ENCODE measurements at places on chromosomes 1 and 21. TPM values are rescaled to one million over a fixed set of nuclear protein-coding genes. Genes with fewer than 3 reads are reported as not detected.
A peak's percentile ranks its signal among the peaks of the same experiment; 100 is the strongest.

- peak; percentile 85 for DNase-seq
Measured at GRCh38 chr1:159960721-159961381, 6.8 kb upstream of the SLAMF9 start.

USH2A gene
- total RNA-seq: not detected

- peak; percentile 13 for DNase-seq
Measured at GRCh38 chr1:236451796-236452373, 57.8 kb downstream of the EDARADD start.

CYP4Z1 gene
- not detected for total RNA-seq

NIPAL3 gene
- total RNA-seq: 43.7 TPM

HES4 gene
- total RNA-seq: 379 TPM

BRDT gene
- total RNA-seq: not detected

DNA sequence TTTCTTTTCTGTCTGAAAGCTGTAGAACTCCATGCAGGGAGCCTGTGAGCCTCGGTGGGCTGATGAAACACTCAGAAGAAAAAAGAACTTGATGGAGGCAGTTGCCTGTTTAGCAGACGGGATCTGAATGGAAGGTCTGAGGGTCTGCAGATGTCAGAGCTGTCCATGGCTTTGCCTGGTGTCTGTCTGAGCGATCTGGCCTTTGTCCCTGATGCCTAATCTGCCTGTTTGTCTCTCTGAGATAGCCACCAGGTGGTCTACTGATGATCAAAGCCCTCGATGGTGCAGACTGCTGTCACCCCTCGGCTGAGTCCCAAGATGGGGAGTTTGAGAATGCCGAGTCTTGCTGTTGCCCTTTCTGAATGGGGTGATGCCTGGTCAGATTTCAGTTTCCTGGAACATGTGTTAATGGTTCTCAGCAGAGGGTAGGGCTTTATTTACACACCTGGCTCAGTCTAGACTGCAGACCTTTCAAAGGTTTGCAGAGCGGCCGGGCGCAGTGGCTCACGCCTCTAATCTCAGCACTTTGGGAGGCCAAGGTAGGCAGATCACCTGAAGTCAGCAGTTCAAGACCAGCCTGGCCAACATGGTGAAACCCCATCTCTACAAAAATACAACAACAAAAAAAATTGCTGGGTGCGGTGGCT, 90.4 kb downstream of the KIF26B start:
- no peak for DNase-seq

GRCh38 chr21:29368906-29369305, 70.2 kb downstream of the BACH1 start:
- DNase-seq: no peak

DNA sequence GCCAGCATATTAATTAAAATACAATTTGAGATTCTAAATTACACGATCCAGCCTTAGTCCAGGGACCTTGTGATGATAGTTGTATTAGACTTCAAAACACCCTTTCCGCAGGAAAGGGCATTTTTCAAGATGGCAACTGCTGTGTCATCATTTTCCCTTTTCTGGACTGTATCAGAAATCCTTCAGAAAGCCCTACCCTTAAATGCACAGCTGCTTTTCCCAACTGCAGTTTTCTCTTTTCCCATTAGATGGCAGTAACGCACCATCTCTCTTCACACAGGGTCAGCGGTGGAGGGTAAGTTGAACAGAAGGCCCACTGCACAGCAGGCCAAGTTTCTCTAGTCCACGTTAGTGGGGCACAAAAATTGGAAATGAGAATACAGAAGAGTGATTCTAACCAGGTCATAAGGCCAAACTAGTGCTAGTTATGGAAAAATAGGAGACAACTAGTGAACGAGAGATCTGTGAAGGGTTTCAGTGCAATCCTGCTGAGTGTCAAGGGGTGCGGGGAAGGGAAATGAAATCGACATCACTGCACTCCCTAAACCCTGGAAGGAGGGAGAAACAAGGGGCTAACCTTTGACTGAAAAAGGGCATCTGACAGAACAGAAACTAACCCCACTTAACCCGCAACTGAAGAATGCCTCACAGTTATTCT, 22.1 kb upstream of the TDRD10 start:
- DNase-seq: peak; percentile 98

DNA sequence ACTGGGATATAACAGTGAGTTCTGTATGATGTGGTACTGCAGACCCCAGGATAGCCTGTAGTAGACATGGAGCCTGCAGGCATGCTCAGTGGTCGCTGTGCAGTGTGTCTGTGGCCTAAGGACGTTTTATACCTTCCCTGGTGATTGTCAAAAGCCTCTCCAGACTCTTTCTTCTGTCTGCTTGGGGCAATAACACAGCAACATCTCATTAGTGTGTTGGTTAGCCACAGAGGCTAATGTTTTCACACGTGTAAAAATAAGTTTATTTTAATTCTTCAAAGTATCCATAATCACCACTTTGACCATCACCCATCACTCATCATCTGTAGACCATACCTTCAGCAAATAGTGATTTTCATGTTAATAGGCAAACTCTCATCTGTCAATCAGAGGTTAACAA, at the start of gene KRTAP24-1:
TSS of gene KRTAP24-1 (minus strand) at position 101 of the 400 bp plus-strand sequence. CDS start at position 83, 18 bp downstream.
- no peak for DNase-seq

DNA sequence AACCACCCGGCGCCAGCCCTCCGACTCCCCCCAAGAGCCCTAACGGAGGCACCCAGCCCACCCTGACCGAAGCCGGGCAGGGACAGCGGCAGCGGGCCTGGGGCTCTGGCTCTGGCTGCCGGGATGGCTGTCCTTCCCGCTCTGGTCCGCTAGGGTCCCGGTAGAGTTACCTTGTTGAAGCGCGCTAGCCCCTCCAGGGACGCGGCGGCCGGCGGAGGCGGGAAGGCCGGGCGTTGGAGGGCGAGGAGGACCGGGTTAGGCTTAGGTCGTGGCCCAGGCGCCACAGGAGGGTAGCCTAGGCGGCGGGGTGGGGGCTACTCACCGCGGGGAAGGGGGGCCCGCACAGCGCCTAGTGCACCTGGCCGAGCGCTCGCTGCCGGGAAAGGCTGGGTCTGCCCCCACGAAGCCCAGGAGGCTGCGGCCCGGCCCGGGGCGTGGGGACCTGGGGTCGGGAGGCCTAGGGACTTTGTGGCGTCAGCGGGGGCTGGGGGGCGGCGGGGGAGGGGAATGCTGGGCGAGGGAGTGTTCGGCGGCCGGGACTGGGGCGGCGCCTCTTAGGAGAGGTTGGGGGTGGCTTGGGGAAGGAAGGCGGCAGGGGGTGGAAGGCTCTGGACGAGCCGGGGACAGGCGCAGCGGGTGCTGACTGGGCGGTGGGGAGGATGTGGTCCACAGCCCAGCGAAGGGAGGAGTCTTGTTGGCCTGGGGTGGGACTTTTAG, at the start of gene TRIM17:
TSS of gene TRIM17 (minus strand) at position 645 of the 717 bp plus-strand sequence. CDS start 1,789 bp downstream, outside the sequence.
- no peak for DNase-seq

GRCh38 chr1:109882288-109883245, 28.1 kb upstream of the CSF1 start:
- DNase-seq: no peak

GRCh38 chr21:35024513-35024912, 24.6 kb downstream of the RUNX1 start:
- DNase-seq: no peak

DSCAM gene
- not detected for total RNA-seq

DNA sequence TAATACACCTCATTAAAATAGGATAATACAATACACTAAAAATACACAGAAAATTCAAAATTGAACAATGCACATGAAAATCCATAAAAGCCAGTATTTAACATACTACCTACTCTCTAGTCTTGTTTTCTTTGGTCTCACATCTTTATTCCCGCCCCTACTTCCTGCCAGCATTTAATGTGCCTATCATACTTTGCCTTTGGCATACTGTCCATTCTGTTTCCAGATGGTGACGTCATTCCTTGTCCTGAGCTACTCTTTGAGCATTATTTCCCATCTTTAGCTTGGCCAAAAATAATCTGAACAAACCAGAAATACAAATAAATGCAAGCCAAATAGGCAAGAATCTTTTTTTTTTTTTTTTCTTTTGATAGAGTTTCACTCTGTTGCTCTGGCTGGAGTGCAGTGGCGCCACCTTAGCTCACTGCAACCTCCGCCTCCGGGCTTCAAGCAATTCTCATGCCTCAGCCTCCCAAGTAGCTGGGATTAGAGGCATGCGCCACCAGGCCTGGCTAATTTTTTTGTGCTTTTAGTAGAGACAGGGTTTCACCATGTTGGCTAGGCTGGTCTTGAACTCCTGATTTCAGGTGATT, 4.4 kb downstream of the HFM1 start:
- DNase-seq: no peak

RPTN gene
- not detected for total RNA-seq

THEM5 gene
- total RNA-seq: not detected

DNA sequence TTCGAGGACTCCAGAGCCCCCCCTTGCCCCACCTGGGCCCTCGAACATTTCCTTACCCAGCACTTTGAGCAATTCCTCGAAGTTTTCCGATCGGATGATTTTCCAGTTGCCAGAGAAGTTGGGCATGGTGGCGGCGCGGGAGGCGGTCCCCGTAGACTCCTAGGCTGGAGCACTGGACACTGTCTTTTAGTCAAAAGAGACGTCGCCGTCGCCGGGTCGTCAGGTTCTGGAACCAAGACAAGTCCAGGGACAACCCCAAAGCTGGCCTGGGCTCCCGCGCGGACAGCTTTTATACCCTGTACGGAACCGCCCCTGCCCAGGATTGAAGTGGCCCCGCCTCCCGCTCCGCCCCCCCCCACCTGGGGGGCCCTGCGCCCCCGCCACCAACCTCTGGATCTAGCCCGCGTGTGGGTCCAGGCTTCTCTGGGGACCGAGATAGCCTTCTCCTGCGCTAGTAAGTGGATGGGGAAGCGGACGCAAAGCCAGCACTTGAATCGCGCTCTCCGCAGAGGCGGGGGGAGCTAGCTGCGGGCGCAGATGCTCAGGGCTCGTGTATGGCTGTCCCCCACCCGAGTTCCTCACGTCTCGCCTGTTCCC, at the start of gene CRABP2:
TSS of gene CRABP2 (minus strand) at position 263 of the 597 bp plus-strand sequence. CDS start at position 126, 137 bp downstream.
- DNase-seq: peak; percentile 53

GRCh38 chr21:45794027-45794426, 150.5 kb downstream of the PCBP3 start:
- no peak for DNase-seq

ATP1A2 gene
- total RNA-seq: not detected

- DNase-seq: no peak
Measured at GRCh38 chr1:63954187-63954586, 180.4 kb downstream of the ROR1 start.

- DNase-seq: no peak
Measured at GRCh38 chr1:60277269-60277668, 203.7 kb upstream of the C1orf87 start.

DNA sequence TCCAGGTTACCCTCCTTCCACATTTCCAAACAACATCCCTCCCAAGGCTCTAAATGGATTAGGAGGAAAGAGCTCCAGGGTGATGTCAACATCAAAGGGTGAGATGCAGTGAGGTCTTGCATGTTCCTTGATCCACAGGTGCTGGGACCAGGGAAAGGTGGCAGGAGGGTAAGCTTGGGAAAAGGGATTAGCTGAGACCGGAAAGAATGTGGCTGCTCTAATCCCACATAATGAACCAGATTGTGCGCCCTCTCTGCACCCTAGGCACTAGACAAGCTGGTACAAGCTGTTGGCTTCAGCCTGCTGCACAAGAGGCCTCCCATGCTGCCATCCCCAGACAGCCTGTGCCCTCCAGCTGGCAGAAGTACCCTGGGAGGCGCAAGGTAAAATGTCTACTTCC, 34.9 kb downstream of the PLXNA2 start:
- DNase-seq: no peak

NHLH1 gene
- not detected for total RNA-seq

GRCh38 chr1:53315046-53315445, 12.8 kb downstream of the LRP8 start:
- no peak for DNase-seq

DNA sequence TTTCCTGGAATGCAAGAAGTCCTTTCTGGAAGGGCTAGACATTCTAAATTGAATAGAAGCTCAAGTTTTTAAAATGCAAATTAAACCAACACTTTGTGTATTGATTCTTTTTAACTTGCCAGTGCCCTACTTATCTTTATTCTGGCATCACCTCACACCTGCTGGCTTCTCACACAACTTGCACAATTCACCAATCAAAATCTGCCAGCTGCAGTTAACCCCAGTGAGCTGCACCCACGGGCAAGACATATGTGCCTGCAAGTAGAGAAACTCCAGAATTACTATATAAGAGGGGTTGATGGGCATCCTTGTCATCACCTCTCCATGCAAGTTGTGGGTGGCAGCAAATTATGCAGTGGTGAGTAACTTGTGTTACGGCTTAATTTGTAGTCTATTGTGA, 11.7 kb upstream of the PLPPR4 start:
- no peak for DNase-seq

DNA sequence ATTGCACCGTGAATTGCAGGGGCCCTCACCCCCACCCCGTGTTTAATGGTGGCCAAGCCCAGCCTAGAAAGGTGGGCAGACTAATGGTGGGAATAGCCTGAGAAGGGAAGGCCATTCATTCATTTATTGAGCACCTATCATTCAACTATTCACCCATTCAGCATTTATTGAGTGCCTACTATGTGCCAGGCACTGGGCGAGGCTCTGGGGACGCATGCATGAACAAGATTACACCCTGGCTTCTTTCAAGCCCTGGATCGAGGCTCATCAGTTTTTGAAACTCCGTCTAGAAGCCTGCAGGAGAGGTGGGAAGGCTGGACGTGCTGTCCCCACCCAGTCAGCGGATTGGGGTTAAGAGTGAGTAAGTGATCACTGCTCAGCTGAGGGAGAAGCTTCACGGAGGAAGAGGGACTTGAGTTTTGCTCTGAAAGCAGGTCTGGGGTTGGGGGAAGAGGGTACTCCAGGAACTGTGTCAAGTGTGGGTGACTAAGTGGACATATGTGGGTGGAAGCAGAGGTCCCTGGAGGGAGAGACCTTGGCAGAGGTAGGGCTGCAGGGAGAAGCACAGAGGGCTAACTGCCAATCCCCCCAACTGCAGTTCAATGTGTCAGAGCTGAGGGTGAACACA, 35.6 kb downstream of the MEF2D start:
- no peak for DNase-seq

CHRNB2 gene
- not detected for total RNA-seq

PROK1 gene
- total RNA-seq: not detected

TIPRL gene
- 50.1 TPM for total RNA-seq

ATAD3B gene
- 190 TPM for total RNA-seq

LCE1E gene
- not detected for total RNA-seq

- DNase-seq: no peak
Measured at GRCh38 chr1:76547916-76548315, 319.4 kb upstream of the ST6GALNAC5 start.

- peak; percentile 60 for DNase-seq
Measured at GRCh38 chr1:70043804-70044203, 161.6 kb downstream of the LRRC40 start.

AMY1C gene
- not detected for total RNA-seq
